Endothelial cell of umbilical vein (primary cell): ENCODE measurements at places on chromosomes 13 and 19. TPM values are rescaled to one million over a fixed set of nuclear protein-coding genes. Genes with fewer than 3 reads are reported as not detected.

- DNase-seq, result no peak
These were observed 81.6 kb upstream of the ARGLU1 start for GRCh38 chr13:106649495-106649894.

Gene PPFIA3
- 2.0 and 2.6 TPM in 2 replicates for total RNA-seq

DNA sequence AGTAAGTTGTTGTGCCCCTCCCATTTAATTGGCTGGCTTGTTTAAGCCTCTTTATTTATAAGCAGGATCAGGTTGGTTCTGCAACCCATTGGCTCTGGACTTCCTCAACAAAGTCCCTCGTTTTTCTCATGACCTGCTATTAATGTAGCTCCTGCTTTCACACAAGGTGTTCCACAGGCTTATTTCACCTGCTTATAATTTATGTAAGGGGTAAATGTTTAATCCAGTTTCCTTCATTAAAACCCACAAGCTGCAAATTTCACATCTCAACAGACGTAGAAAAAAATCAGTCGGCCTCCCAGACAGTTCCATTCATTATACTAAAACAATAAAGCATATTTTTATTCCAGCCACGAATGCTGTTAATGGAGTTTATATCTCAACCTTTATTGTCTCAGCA lies 86.1 kb downstream of the TBC1D4 start:
- DNase-seq, result no peak

GRCh38 chr13:97223711-97224541 lies 1.8 kb downstream of the MBNL2 start:
- DNase-seq, result peak; percentile 91

GRCh38 chr13:47317356-47317755 lies 420.5 kb upstream of the HTR2A start:
- no peak for DNase-seq

DNA sequence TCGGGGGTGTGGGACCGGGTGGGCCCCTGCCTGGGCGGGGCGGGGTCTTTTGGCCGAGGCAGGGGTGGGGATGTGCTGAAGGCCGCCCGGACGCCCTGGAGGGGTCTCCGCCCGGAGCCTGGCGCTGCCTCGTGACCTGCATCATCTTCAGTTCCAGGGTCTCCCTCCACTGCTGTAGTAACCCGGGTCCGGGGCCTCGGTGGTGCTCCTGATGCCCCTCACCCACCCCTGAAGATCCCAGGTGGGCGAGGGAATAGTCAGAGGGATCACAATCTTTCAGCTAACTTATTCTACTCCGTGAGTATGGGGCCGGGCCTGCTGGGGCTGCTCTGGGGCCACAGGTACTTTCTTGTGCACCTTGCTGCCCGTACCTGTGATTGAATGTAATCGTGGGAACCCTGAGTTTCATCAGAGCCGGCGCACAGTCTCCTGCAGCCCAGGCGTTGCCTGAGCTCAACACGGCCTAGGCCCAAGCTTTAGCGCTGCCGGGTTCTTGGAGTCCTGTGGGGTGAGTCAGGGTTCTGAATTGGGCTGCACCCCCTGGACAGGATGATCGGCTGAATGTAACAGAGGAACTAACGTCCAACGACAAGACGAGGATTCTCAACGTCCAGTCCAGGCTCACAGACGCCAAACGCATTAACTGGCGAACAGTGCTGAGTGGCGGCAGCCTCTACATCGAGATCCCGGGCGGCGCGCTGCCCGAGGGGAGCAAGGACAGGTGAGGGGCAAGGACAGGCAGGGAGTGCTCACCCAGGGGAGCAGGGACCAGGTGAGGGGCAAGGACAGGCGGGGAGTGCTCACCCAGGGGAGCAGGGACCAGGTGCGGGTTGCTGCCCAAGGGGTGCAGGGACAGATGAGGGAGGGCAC lies 10.5 kb downstream of the PEAK3 start:
- no peak for DNase-seq

Gene NCCRP1
- total RNA-seq, result not detected in 2 replicates

Gene ENOX1
- total RNA-seq, result 0.28 and 0.97 TPM in 2 replicates

GRCh38 chr13:112331675-112332074 lies 44.5 kb upstream of the SPACA7 start:
- no peak for DNase-seq

DNA sequence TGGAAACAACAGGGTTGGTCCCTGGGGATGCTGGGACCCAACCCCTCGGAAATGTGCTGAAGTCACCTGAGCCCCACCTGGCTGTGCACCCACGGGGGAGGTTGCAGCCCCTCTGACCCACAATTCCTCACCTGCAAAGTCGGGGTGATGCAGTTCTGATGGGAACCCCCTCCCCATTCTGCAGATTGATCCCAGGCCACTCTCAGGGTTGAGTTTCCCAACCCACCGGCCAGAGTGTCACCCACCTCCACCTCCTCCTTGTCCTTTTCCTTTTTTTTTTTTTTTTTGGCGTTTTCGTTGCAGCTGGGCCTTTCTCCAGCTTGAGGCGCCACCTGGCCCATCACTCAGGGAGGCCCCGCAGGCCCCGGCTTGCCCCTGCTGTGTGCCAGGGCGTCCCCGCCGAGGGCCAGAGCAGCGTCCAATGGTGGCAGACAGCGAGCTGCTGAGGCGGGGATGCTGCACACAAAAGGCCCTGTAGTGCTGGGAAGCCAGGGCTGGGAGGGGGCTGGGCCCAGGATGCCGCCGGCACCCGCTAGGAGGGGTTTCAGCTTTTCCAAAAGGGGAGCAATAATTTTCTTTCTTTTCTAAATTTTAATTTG lies 4.6 kb downstream of the PIK3R2 start:
- no peak for DNase-seq

DNA sequence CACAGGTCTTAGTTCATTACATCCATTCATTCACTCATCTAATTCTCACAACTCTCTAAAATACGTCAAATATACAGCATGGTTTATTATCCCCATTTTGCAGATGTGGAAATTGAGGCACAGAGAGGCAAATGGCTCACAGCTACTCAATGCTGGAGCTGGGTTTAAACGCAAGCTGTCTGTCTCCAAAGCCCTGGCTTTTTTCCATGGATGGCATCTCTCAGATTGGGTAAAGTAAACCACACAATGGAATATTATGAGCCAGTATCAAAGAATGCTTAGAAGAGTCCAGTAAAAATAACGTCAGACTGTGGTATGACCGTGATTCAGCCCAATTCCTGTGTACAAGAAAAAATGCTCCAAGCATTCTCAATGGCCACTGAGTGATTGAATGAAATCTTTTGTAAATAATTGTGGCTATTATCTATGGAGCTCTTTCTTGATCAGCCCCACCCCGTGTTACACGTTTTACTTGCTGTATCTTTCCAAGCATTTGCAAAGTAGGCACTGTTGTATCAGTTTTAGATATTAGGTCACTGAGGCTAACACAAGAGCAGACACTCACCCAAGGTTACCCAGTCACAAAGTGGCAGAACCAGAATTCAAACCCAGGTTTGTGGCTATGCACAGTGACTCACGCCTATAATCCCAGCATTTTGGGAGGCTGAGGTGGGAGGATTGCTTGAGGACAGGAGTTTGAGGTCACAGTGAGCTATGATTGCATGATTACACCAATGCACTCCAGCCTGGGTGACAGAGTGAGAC lies 5.5 kb upstream of the ACP7 start:
- peak; percentile 75 for DNase-seq

GRCh38 chr13:100432611-100433010 lies 156.0 kb downstream of the GGACT start:
- no peak for DNase-seq

GRCh38 chr19:18948075-18948975 lies 7.3 kb upstream of the HOMER3 start:
- no peak for DNase-seq

DNA sequence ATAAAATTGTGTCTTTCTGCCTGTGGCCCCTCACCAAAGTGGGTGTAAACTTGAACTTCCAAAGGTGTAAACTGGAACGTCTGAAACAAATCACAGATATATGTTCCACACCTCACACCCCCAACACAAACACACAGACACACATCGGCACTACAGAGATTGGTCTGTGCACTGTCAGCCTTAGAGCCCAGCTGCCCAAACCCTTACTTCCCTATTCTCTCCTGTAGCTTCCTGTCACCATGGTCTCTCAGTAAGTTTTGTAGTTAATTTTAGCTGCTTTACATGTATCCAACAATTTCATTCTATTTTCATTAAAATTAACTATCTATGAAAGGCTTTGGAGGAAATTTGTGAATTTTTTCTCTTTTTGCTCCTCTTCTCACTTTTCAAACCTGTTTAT lies 5.4 kb downstream of the TM9SF2 start:
- no peak for DNase-seq

DNA sequence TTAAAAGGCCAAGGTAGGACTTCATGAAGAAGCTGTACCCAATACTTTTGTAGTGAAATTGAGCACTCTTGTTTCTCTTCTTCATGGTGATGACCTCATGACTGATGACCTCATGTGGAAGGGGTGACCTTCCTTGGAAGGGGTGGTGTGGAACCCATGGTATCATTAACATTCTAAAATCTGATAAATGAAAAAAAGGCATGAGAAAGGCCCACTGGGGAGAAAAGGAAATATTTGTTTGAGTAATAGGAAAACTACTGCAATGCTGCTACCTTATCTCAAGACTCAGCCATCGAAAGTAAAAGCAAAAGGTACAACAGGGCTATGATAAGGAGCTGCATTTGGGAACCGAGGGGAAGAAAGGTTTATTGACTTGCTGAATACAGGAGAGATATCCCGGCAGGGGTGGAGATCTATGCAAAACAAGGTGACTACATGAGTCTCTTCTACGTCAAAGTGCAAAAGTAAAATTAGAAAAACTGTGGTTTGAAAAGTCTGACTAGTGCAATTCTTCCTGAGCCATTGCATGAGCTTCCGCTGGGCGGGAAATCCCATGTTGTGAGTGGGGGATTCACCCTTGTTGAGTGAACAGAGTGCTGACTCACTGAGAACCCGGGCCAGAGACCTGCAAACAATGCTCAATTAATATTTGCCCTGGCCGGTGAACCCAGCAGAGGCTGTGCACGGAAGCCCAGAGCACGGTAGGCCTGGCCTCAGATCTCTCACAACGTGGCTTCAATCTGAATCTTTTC lies 138.9 kb upstream of the RFC3 start:
- DNase-seq, result peak; percentile 95

Gene CYP4F22
- total RNA-seq, result not detected in 2 replicates

Gene DCUN1D2
- 19.4 and 24.9 TPM in 2 replicates for total RNA-seq

DNA sequence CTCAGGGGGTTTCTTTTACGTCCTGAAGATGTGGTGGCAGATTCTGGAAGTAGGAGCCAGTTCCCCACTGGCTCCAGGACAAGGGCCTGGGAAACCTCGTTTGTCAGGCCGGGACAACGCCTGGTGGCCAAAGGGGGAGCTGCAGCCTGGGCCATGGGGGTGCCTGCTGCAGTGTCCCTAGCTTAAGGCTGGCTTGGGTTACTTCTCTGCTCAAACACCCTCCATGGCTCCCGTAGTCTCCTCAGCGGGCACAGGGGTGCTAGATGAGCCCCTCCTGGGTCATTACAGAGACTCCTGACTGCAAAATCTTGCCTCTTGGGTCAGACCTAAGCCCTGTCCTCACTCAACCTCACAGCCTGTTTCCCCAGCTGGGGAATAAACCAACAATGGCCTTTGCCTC lies 14.7 kb downstream of the CILP2 start:
- DNase-seq, result no peak

DNA sequence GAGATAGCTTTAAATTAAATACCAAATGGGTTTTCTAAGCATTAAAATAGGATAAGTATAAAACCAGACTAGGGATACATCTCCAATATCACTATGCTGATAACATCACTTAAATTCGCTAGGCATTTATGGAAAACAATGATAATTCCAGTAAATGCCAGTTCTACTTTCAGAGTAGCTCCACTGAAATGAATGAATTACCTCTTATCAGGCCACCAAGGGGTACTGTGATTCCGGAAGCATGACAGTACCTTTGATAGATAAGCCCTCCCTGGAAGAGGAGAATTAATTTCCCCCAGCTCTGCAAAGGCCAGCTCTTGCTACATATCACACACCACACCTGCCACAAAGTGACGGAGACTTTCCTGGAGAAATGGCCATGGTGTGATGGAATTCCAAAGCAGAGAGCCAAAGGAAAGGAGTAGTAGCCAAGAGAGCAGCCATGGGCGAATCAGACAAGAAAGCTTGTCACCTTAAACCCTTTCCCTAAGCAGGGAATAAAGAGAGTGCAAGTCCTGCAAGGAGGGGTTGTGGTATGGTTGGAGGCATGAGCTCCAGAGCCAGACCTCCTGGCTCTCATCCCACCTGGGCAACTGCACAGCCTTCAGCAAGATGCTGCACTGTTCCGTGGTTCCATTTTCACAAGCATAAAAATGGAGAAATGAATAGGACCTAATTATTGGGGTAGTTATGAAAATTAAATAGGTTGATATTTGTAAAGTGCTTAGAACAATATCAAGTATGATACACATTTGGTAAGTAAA lies 423.1 kb downstream of the FGF14 start:
- no peak for DNase-seq

DNA sequence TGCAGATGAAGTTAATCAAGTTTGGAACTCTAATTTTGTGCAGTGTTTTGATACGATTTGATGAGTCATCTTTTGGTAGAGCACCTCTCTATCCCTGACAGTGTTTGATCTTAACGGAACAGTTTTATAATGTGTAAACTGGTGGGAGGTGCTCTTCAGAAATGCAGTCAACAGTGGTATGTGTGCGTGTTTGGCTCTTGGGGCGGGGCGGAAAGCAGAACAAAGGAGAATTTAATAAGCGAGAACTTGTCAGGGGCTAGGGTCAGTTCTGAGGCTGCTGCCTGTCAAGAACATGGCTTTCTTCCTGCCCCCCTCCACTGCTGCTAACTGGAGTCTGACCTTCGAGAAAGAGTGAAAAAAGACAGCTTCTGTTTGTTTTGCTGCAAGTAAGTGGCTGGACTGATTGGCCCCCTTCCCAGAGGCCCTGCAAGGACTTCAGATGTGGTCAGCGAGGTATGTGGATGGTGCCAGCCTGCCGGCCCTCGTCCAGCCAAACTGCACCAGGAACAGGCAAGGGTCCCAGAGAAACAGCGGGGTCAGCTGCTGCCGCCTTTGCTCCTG lies 40.8 kb downstream of the BBC3 start:
- DNase-seq, result peak; percentile 97

DNA sequence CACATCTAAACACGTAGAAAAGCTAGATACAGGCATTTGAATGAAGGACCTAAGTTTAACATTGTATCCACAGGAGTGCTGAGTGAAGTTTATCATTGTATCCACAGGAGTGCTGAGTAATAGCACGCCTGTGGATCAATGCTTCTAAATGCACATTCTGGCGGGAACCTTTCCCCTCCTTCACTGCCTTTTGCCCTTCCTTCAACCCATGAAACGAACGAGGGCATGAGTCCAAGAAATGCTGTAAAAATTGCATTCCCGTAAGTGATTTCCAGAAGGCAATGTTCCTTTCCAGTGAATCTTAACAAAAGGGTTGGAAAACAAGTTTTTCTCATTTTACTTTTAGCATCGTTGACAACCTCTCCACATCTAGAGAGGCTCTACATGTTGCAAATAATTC lies 88.1 kb downstream of the ZDHHC20 start:
- DNase-seq, result no peak

GRCh38 chr19:10105509-10106099 lies 558 bp upstream of the PPAN start:
- DNase-seq, result no peak

DNA sequence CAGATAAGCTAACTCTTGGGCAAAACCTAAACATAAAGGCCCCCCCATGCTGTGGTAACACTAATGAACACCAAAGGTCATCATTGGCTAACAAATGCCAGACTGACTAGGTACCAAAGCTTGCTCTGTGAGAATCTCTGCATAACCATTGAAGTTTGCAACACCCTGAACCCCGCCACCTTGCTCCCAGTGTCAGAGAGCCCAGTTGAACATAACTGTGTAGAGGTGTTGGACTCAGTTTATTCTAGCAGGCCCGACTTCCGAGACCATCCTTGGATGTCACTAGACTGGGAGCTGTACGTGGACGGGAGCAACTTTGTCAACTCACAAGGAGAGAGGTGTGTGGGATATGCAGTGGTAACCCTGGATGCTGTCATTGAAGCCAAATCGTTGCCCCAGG lies 602.2 kb downstream of the UQCRFS1 start:
- no peak for DNase-seq

- peak; percentile 85 for DNase-seq
These were observed 8.6 kb upstream of the TYK2 start for GRCh38 chr19:10388957-10389356.
